ENCODE measurements at places on chromosomes 6 and 20. TPM values are rescaled to one million over a fixed set of nuclear protein-coding genes. Genes with fewer than 3 reads are reported as not detected.

- no peak for ATAC-seq
These were observed 54.8 kb upstream of the KCNG1 start for GRCh38 chr20:51077686-51078060.

GRCh38 chr6:116631379-116631990 lies 15.2 kb downstream of the RSPH4A start:
- ATAC-seq, result peak; percentile 50

GRCh38 chr6:116550796-116551195 lies 2.8 kb upstream of the CALHM4 start:
- ATAC-seq, result no peak

DNA sequence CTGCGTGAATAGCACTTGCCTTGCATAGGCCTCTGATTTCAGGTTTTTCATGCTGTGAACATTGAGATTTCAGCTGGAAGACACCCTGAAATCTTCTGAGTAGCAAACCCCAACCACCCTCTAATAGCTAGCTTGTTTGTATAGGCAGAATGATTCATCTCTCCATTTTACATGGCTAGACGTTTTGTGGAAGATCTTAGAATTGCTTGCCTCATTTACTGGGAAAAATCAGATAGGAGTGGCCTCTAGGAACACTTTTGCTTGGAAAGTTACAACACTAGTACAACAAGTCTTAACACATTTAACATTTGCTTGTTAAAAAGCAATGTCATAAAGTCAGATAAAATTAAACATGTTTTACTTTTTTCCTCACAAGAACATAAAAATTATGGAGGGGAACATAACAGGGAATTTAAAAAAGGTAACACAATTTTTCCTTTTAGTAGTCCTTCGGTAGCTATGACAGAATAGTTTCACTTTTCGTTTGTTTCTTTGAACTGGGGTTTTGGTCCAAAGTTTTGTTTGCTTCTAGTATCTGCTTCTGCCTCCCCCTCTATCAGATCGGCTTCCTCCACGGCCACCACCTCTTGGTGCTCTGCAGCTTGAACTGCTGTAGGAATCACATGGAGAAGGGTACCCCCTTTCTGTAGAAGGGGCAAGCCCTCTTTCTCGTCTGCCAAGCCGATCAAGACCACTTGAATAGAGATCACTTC lies 102.2 kb upstream of the PTCHD4 start:
- ATAC-seq, result no peak

- ATAC-seq, result no peak
These were observed 1.5 kb upstream of the HMGN4 start for GRCh38 chr6:26536571-26537159.

- ATAC-seq, result no peak
These were observed 37.0 kb downstream of the RIOK1 start for GRCh38 chr6:7426447-7427169.

Gene ERVFRD-1
- total RNA-seq, result 0.27 TPM

DNA sequence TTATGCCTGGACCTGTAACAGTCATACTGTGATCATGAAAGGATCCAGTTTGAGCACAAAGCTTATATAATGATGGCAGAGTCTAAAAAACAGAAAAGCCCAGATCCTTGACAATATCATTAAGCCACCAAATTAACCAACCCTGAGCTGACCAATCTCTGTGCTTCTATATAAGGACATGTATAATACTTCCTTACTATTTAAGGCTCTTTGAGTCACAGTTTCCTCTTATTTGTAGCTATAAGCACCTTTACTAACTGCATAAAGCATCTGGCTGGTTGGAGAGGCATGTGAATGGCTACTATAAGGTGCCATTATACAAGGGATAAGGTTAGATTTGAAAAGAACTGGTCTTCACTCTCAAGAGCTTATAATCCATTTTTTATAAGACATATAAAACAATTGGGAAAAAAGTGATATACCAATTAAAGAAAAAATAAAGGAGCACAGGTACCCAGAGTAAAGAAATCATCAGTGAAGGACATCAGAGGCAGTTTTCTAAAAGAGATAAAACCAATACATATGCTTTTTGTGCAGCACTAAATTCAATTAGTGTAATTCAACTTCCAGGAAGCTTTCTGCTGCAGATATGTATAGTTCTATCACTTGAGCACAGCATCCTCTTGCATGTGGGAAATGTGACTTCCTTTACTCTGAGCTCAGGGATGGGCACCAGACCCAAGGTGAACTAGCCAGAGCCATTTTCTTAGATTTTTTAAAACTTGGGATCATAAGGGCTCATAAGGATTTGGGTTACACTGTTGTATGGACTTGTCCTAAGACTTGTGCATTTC lies 121.0 kb downstream of the BTBD9 start:
- ATAC-seq, result no peak

GRCh38 chr20:17747431-17747846 lies 47.7 kb downstream of the BANF2 start:
- peak; percentile 74 for ATAC-seq

DNA sequence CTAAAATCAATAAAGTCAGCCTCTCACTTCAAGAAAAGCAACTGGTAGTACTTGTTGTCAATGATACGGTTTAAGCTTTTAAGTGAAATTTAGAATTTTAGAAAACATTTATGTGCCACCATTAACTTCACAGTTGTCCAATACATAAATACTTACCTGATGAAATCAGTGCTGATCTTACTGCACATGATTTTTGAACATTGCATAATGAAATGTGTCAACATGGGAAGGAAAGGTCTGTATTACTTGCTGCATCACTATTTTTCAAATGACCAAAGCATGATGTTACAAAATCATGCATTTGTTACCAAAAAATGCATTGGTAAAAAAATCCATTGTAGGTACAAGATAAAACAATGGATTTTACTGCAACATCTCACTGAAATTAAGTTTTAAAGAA lies 284.3 kb downstream of the EPM2A start:
- ATAC-seq, result no peak

Gene TNFRSF6B
- total RNA-seq, result 8.9 TPM

Gene ANGPT4
- total RNA-seq, result 0.15 TPM

- ATAC-seq, result no peak
These were observed 112.2 kb downstream of the SESN1 start for GRCh38 chr6:108982154-108983113.

DNA sequence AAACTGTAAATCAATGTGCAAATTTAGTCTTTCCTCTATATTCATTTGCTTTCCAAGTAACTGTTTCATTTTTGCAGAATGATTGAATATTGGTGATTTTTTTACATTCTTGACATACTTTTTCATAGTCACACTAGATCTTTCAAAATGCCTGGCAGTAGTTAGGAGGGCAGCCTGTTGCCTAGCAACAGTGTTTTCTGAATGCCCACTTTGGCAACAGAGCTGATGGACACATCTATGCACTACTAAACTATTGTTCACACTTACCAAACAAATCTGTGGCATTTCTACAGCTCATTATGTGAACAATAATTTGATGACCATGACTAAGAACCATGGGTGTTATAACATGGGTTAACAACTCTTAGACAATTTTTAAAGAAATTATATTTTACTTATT lies 438.0 kb upstream of the IMPG1 start:
- no peak for ATAC-seq
